NCI-H2227 treated with DMSO at 0.1 percent for 48 hours (cell line): ENCODE measurements at places on chromosomes 2 and 18.
A peak's percentile ranks its signal among the peaks of the same experiment; 100 is the strongest.

DNA sequence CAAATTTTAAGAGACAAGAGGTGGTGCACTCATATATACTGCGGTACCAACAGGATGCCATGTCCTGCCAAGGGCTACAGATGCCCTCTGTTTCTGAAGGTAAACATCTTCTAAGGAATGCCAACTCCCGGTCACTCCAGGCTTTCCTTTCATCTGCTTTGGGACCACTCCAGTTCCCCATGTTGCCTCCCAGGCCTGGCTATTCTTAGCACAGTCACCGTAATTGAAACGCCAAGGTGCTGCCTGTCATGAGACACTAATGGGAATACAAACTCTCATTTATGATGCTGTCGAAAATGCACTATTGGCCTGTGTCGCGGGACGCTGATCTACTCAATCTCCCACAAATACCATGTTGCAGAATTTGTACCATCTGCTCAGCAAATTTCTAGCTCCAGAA lies 79.6 kb downstream of the KLF7 start:
- peak; percentile 26 for DNase-seq

DNA sequence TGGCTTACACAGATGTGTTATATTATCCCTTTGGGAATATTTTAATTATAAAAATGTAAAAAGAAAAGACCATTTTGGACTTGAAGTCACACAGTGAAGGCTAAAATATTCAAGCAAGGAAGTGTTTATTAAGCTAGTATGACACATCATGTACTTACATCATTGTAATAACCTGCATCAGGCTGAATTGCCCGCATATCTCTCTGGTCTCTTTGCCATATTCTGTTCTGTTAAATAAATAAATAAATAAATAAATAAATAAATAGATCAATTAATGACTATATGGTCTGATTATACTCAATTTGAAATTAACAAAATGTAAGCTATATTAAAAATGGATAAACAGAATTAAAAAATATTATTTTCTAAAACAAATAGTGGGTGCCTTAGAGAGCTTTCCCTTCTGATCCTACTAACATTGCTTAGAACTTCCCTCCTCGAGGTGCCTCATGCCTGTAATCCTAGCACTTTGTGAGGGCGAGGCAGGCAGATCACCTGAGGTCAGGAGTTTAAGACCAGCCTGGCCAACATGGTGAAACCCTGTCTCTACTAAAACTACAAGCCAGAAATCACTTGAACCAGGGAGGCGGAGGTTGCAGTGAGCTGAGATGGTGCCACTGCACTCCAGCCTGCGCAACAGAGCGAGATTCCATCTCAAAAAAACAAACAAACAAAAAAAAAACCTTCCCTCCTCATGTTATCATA lies 42.0 kb downstream of the WDR33 start:
- no peak for DNase-seq

DNA sequence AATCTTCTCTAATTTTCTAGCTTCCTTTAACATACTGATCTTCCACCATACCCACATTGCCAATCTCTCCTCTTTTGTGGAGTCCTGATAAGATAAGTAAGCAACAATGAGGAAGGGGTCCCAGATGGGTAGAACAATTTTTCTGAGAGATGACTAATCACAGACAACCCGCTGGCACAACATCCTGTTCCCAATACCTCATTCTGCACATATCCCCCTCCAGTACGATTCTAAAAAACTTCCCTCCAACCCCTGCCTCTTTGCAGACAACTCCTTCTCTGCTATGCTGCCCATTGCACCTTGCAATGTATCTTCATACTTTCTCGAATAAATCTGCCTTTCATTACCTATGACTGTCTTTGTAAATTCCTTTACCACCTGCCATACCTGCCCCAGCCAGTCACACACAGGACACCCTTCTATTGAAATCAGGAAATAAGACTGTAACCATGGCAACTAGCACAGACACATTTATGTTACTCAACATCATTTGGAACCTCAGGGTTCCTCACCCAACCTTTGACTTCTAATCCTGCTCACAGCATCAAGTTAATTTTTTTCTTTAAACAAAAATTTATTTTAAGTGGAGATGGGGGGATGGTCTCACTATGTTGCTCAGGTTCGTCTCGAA lies 7.4 kb upstream of the EXOC6B start:
- DNase-seq = no peak

GRCh38 chr18:59874166-59874565 lies 25.6 kb upstream of the PMAIP1 start:
- DNase-seq = no peak

GRCh38 chr2:200174433-200175216 lies 131.9 kb upstream of the SPATS2L start:
- no peak for DNase-seq

- DNase-seq = no peak
Observed at GRCh38 chr2:132904142-132904842, 234.3 kb upstream of the LYPD1 start.
